Tibial artery (tissue), 4 donors: ENCODE measurements at places on chromosomes 2 and 18.

GRCh38 chr18:64245126-64245861 is 96.4 kb upstream of the LINC00305 start:
- no peak for DNase-seq

GRCh38 chr2:47675196-47675825 is 107.6 kb upstream of the MSH6 start:
- no peak for DNase-seq

GRCh38 chr2:42029171-42029570 is 18.6 kb upstream of the PKDCC start:
- no peak for DNase-seq

GRCh38 chr2:182167882-182168281 is 182.2 kb downstream of the PPP1R1C start:
- DNase-seq: no peak

DNA sequence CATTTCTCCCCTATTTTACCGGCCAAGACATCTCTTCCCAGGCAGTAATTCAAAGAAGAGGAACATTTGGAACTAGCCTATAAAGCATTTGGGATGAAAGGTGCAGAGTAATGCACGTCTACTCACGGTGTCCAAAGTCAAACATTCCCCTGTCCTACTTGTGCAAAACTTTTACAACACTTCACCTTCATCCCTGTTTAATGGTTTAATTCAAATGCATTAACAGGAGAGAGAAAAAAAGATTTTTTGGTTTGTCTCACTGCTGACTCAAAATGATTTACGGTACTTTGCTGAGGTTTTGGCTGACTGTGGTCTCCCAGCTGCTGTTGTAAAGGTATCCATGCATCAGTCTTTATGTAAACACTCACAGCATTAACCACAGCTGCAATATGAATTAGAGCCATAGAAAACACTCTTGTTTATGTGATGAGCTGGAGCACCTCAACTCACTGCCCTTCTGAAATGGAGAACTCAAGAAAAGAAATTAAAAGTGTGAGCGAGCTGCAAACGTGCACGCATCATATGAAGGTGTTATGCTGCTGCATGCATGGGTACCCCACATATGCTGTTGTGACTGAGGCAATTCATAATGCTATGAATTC is 220.5 kb downstream of the PIEZO2 start:
- no peak for DNase-seq

DNA sequence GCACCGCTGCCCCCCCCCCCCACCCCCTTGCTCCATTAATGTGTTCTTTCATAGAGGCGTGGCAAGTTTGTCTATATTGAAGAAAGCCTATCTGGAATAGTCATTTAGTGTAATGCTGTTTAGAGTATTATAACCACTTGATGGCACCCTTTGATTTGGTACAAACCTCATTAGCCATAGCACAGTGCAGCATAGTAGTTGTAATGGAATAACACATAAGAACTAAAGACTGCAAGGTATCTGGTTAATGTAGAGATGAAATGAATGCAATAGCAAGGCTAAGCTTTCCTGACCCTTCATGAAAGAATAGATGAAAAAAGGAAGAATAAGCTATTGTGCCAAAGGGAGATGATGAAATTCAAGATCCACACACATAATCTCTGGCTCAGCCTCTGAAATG is 81.9 kb downstream of the EHBP1 start:
- DNase-seq: no peak
